ENCODE measurements at places on chromosomes 12 and 14. TPM values are rescaled to one million over a fixed set of nuclear protein-coding genes. Genes with fewer than 3 reads are reported as not detected.

DNA sequence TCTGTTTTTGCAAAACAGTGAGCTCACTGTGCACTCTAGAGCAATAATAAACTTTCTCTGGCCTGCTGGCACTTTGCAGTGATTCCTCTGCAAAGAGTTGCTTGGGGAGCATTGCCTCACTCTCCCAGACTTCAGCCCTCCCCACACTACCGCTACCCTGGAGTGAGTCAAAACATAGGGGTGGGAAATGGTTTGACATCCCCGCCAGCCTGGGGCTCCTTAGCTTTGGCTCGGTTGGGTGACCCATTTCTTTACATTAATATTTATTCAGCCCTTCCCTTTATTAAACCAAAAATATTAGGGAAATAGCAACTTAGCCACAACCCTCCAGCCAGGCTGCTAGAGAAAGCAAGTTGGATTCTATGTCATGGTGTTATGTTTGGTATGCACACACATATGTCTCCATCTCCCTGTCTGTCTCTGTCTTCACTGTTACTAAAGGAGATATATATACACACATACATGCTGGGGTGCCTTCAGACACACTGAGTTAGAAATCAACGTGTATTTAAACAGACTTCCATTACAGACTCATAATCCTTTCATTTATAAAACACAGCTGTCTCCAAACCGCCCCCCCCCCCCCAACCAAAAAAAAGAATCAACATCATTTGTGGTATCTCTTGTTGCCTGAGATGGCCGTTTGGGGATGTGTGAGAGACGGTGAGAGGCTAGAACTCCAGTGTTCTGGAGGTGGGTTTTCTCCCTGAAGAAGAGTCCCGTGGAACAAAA, 3.4 kb upstream of the IRF2BPL start:
- peak; percentile 91 for DNase-seq

DNA sequence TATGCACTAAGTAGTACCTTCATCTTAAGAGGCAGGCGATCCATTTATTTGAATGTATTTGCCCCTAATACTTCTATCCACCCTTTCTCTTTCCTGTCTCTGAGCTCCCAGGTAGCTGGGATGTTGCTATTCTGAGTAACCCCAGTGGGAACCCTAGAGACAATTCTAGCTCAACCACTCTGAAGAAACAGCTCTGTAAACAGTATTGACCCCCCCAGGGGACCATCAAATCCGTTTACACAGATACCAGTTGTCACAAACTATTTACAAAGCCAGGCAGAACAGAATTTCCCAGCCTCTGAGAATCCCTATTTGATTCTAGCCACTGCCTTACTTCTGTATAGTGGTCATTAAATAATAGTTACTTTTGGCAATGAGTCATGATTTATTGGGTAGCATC, 64.9 kb downstream of the MIPOL1 start:
- DNase-seq, result no peak

GRCh38 chr12:52493172-52493571, at the start of gene KRT6A:
Gene KRT6A, minus strand, starts transcription at chr12:52493257. Its CDS starts 69 bp downstream, at chr12:52493188.
- DNase-seq, result peak; percentile 6

DNA sequence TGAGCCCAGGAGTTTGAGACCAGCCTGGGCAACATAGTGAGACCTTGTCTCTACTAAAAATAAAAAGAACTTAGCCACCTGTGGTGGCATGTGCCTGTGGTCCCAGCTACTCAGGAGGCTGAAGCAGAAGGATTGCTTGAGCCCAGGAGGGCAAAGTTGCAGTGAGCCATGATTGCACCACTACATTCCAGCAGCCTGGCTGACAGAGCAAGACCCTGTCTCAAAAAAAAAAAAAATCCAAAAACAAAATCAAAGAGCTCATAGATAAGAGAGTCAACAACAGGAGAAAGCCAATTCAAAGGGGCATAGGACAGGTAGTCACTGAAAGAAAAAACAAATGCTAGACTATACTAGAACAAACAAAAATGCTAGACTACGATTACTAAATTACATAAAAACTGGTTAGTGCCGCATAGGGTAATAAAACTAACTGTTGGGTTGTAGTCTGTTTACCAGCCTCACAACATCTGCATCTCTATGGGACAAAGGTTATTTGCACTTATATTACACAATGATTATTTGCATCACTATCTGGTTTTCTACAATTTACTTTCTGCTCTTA, 16.6 kb upstream of the EEA1 start:
- no peak for DNase-seq

GRCh38 chr12:106671840-106672239, 89.0 kb downstream of the RFX4 start:
- no peak for DNase-seq

- DNase-seq, result no peak
Measured at GRCh38 chr12:70252832-70253231, 9.6 kb downstream of the CNOT2 start.

DNA sequence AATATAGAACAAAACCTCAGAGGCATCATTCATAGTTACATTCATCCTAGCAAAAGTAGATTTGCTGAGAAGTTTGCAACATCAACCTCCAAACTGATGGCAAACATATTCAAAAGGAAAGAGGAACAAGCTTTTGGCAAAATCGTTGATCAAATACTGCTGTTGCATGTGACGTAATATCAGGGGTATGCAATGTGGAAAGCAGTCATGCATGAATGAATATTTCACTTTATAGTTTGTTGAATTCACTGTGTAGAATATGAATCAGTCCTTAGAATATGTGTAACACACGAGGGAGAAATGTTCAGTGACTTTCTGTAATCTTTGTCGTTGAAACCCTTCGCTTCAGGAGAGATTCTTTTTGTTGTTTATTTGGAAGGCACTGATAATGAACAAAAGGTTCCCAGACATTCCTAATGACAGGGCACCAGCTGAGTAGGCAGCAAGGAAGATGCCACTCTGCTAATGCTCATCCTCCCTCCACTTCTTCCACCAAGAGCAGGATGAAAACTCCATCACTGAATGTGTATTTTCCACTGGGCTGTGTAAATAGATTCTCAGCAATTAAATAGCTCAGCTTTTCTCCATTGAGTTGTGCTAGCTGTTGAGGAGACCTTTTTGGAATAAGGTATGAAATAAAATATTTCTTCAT, 126.1 kb downstream of the PELI2 start:
- DNase-seq, result peak; percentile 91

DNA sequence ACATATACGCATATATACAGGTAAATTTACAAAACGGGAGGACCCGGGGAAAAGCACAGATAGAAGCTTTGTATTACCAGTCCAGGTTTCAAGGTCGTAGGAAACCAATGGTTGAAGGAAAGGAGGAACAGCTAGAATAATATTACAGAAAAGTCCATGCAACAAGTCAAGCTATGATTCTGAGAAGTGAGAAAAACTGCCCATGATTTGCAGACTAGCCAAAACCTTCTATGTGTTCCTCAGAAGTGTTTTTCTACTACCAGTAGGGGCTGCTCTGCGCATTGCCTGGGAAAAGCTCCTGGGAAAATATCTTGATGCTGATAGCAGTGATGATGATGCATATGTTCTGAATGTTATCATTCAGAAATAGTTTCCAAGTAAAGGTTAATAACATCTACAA, 2.2 kb downstream of the PDZRN4 start:
- DNase-seq, result peak; percentile 6

- no peak for DNase-seq
Measured at GRCh38 chr12:116719731-116720528, 17.9 kb downstream of the SPRING1 start.

DNA sequence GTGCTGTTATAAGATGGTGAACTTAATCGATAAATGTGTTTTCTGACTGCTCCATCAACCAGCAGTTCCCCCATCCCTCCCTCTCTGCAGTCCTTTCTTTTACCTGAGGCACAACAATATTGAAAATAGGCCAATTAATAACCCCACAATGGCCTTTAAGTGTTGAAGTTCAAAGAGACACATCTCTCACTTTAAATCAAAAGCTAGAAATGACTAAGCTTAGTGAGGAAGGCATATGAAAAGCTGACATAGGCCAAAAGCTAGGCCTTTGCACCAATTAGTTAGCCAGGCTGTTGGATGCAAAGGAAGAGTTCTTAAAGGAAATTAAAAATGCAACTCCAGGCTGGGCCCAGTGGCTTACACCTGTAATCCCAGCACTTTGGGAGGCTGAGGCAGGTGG, 43.7 kb downstream of the SAV1 start:
- no peak for DNase-seq

DNA sequence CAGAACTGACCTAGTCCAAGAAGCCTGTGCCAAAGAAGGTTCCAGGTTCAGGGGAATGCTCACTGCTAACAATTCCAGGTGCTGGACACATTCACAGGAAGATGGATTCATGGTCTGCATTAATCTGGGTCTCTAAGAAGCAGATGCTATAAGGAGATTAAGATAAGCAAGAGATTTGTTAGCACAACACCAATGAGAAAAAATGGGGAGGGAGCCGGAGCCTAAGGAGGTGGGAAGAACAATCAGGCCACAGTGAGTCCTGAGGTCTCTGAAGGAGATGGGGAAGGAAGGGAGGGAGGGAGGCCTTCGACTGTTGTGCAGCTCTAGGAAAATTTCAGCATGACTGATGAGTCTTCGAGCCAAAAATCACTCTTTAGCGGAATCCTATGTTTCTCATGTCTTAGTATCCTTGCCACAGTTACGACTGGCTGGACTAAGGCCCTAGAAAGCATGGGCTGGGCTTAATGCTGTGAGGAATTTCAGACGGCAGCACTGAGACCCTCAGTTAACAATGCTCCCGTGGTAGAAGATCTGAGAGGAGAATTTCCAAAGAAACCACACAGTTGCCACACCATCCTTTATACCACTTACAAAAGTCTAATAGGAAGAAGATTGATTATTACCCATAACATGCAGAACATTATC, 31.5 kb upstream of the PTGDR start:
- DNase-seq, result no peak

- DNase-seq, result peak; percentile 34
Measured at GRCh38 chr14:57171363-57171762, 97.3 kb downstream of the EXOC5 start.

DNA sequence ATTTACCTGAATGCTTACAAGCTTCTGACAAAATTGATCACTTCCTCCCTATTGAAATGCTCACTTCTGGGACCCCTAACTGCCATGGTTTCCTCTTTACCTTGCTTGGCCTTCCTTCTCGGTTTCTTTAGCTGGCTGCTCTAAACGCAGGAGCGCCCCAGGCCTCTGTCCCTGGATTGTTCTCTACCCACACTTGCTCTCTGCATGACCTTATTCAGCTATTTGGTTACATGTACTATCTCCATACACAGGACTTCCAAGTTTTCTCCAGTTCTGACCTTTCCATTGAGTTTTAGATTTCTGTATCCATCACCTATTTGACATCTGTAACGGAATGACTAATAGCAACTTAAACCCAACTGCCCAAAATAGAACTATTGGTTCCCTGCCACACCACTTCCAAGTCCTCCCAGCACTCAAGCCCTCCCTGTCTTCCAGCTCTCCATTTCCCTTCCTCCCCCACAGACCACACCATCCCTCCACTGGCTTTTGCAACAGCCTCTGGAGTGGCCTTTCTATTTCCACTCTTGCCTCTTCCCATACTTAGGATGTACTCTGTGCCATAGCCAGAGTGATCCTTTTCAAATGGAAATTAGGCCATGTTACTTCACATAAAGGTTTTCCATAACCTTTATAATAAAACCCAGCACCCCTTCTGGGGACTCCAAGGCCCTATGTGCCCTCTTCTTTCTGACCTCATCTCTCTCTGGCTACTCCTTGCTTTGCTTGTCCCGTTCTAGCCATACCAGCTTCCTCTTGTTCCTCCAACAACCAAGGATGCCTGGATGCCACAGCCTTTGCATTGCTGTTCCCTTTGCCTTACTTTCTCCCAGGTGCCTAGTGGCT, 202.2 kb downstream of the AEBP2 start:
- DNase-seq, result no peak

- DNase-seq, result peak; percentile 92
Measured at GRCh38 chr12:106296179-106296877, 6.2 kb upstream of the TCP11L2 start.

- no peak for DNase-seq
Measured at GRCh38 chr12:60144395-60144794, 548.6 kb downstream of the SLC16A7 start.

PDE3A gene
- 0.43 TPM for total RNA-seq

CNTN1 gene
- 0.51 TPM for total RNA-seq

LRTM2 gene
- total RNA-seq, result not detected

PCED1B gene
- total RNA-seq, result 3.5 TPM

DNAJC22 gene
- 2.5 TPM for total RNA-seq

PRB2 gene
- total RNA-seq, result not detected

RNFT2 gene
- not detected for total RNA-seq

Measured in GM23248 (cell line).